Kasumi-1 (cell line): ENCODE measurements at places on chromosomes 12 and 14.
A peak's percentile ranks its signal among the peaks of the same experiment; 100 is the strongest.

GRCh38 chr14:92613681-92614260 is 100.2 kb downstream of the RIN3 start:
- DNase-seq = no peak

GRCh38 chr12:38386205-38386985 is 69.8 kb downstream of the ALG10B start:
- DNase-seq = no peak

DNA sequence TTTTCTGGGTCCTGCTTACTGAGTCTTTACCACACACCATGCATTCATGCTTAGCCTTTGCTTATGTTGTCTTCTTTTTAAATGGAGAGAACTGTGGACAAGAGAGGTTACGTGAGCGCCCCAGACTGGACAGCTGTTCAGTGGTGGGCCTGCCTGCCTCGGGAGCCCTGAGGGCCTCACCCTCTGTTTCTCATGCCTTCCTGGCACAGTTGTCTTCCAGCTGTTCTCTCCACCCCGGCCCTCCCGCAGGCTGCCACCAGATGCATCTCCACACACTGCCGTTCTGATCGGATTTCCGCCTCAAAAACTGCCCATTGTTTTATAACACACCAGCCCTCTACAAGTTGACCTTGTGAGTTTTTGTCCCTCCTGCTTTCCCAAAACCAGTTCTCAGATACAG is 100.8 kb downstream of the SAMD4A start:
- no peak for DNase-seq

DNA sequence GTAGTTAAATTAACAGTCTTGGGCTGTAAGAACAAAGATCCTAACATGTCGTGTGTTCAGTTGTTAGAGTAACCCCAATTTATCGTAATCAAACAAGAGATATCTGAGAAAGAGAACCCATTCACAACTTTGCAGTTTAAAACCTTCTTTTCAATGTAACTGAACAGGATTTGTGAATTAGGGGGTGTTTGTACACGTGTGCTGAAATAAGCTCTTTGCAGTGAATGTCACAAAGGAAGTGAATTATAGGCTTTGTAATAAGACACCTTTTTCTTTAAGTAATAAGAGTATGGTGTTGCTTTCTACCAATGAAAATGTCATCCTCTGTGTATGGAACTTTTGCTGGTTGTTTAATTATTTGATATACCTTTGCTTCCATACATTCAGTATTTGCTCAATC is 114.0 kb downstream of the ALX1 start:
- no peak for DNase-seq

- peak; percentile 71 for DNase-seq
These were observed 8.8 kb upstream of the GNPTAB start for GRCh38 chr12:101839324-101840283.

DNA sequence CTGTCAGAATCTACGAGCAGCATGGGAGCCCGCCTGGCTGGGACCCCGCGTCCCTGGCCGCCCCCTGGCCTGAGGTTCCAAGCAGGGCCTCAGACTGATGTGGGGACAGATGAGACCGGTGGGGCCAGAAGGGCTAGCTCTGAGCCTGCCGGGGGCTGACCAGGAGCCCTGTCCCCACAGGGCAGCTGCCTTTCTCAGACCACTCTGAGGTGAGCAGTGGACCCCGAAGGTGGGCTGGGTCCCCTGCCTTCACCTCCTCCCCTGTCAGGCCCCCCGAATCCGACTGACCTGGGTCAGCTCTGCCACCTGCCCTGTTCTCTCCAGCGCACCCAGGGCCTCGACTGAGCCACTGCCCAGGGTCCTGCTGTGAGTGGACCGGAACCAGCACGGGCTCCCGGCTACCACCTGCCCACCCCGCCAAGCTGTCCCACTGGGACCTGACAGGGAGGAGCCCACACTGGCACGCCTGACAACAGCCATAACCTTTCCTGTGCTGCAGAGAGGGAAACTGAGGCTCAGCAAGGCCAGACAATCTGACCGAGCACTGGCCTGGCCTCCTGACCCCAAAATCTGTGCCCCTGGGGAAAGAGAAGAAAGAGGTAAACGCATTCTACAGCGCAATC is 29.7 kb upstream of the TMEM179 start:
- no peak for DNase-seq

DNA sequence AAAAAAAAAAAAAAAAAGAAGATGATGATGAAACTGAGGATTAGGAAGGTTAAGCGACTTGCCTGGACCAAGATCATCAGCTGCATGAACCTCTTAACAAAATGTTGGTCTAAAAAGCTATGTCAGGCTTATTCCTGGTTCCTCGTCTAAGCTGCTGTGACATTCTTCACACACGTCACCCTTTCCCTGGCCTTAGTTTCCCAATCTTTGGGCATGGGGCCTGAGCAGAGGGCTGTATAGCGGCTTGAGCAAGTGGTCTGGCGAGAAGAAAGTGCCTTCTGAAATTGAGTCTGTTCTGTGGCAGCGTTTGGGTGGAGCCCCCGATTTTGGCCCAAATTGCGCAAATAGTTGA is 58.7 kb upstream of the CCND2 start:
- DNase-seq = no peak

DNA sequence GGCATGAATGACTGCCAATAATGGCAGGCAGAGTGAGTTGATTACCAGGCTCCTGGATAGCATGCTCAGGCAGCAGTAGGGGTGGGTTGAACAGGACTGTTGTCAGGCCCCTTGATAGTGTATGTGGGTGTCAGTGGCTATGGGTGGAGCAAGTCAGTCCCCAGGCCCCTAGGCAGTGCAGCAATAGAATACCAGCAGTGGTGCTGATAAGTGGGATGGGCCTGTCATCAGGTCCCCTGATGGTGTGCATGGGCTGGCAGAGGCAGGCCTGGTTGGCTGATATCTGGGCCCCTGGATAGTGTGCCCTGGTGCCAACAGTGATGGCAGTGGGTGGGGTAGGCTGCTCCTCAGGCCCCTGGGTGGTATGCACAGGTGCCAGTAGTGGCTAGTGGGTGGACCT is 32.4 kb downstream of the SMCO2 start:
- DNase-seq = no peak

DNA sequence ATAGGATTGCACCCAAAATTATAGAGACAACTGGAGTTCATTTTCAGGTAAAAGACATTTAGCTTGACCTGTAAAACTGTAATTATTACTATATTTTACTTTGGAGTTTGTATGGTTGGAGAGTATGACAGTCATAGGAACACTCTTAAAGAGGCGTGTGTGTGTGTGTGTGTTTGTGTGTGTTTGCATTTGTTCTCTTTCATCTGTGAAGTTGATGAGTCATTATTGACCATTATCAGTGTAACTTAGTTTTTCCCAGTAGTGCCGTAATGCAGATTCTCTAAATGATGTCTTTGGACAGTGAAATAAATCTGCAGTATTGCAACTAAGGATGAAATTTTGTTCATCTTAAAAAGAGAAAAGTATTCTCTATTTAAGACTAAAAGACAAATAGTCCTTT is 13.0 kb downstream of the WASHC4 start:
- DNase-seq = no peak

GRCh38 chr12:27428466-27428865 is 18.1 kb upstream of the SMCO2 start:
- DNase-seq = no peak

- DNase-seq = no peak
These were observed 78.7 kb upstream of the PSMC1 start for GRCh38 chr14:90177539-90178189.

GRCh38 chr14:27367345-27367744 is 769.5 kb upstream of the NOVA1 start:
- no peak for DNase-seq

GRCh38 chr14:68146818-68147217 is 327.2 kb downstream of the RAD51B start:
- no peak for DNase-seq

DNA sequence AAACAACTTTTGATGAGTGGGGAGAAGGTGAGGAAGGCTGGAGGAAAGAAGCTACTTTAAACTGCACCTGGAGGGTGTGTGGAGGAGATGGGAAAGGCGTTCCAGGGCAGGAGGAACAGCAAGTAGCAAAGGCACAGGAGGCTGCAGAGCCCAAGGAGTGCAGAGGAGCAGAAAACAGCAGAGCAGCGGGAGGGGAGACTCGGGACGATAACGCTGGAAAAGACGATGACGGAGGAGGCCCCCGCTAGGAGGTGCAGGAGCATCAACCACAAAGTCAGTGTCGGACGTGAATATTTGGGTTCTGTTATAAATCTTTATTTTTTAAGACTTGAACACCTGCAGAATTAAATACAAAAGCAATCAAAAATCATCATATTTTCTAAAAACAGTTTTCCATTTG is 44.9 kb downstream of the LGMN start:
- no peak for DNase-seq

DNA sequence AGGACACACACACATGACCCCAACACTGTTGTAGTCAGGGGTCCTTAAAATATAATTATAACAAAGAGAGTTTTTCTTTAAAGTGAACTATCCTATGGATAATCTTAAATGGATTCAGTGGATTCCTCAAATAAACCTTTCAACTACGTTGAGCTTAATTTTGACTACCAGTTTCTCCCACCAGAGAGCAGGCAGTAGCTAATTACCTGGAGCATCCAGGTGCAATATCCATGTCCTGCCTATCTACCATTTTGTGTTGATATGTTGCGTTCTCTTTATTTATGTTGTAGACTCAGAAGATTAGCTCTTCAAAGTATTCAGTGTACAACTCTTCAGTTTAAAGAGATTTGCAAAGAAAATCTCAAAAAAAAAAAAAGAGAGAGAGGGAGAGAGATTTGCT is 127.2 kb upstream of the GZMB start:
- no peak for DNase-seq

GRCh38 chr12:102425109-102426039 is 55.0 kb downstream of the IGF1 start:
- DNase-seq = no peak

DNA sequence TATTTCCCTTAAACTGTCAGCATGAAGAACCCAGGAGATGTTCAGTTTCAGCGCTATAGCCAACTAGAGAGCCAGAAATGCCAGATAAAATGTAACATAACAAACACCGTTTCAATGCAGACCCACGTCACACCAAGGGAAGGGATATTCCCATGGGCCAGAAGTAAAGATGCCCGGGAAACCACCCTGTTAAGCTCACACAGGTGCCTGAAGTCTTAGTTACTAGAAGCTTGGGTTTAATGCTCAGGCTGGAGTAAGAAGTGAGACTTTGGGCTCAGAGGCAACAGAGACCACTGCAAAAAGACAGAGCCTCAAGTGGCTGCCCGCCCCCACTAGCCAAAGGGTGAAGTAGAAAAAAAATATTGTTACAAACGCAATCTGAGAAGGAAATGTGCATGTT is 52.3 kb downstream of the SYNE3 start:
- DNase-seq = no peak

- no peak for DNase-seq
These were observed 153.8 kb upstream of the LHX5 start for GRCh38 chr12:113625499-113625898.

DNA sequence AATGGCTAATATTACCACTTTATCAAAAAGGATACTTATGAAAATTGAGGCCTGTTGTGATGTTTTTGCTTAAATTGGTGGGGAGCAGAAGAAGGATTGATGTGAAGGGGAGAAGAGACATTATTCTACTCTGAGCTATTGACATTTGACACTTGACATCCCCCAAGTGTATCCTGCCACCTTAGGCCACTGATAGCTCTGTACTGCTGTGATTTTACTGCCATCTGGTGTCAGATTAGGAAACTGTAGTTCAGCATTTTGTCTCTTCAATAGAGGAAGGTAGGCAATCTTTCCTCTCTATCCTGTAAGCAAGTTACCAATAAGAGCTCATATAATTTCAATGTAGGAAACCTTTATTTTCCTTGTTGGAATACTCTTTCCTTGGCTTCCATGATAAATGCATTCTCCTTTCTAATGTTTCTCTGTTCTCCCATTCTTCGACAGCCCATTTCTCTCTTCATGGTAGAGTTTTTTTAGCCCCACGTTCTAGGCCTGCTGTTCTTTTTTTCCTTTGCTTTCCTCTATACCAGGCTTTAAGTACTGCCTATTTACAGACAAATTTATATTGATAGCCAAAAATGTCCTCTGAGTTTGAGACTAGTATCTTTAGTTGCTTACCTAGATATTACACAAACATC is 46.3 kb downstream of the PPHLN1 start:
- peak; percentile 95 for DNase-seq

DNA sequence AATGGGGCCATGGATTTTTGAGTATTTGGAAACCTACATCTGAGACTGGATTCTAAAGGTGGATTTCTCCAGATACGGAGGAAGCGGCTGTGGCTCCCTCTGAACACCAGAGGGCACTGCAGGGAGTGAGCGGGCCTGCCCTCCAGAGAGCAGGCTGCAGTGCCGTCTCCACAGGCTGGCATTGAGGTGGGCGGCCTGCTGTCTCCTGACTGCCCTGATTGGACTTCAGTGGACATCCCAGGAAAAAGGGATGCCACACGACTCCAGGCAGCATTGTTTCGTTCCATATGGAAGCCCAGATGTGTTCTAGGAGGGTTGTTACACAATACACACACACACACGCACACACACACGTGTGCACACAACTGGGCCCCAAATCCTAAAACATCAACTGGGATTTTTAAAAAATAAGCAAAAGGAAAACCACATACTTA is 20.9 kb upstream of the ANO2 start:
- DNase-seq = peak; percentile 35
